Astrocyte (in vitro differentiated cells and primary cell): ENCODE measurements at places on chromosomes 1 and 21. TPM values are rescaled to one million over a fixed set of nuclear protein-coding genes. Genes with fewer than 3 reads are reported as not detected.

DNA sequence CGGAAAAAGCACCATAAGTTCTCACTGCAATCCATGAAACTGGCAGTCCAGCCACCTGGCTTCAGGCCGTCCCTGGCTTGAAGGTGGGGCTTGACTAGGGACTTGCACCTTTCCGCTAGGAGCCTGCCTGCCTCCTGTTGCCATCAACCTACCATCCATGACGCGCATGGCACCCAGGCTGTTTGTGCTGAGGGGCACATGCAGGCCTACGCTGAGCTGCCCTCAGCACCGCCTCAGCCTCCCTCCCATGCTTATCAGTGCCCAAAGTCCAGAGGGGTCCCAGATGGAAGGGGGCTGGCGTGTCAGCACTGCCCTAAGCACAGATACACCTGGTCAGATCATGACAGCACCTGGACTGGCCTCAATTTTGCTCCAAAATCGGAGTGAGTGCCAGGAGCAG lies 190.2 kb upstream of the LYPLAL1 start:
- DNase-seq, result no peak

- no peak for DNase-seq
Measured at GRCh38 chr1:204242920-204243319, 29.1 kb upstream of the GOLT1A start.

- peak; percentile 2 for DNase-seq
Measured at GRCh38 chr1:62493656-62494055, 56.8 kb downstream of the USP1 start.

GRCh38 chr1:41442697-41443251 lies 41.7 kb downstream of the EDN2 start:
- DNase-seq, result peak; percentile 53

DNA sequence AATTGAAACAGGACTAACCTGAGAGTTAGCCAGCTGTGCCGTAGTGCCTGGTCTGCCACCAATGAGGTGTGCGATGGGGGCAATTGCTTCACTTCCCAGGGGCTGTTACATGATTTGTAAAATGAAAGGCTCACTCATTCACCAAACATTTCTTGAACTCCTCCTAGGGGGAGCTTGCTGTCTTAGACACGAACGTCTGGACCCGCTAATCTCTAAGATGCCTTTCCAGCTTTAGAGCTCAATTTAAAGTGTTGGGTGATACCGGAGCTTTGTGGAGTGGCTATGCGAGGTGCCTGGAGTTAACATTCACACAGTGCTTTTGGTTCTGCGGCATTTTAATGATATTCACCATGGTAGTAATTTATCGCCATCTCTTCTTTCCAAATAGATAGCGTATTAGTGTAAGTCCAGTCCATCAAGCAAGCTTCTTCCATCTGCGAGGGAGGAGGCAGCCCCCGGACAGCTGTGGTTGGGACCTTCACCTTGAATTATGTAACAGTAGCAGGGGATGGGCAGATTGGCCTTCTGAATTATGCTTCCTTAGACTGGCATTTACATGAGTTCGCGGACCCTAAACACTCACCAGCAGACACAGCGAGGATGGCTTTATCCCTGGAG lies 179.9 kb downstream of the ADSS2 start:
- peak; percentile 3 for DNase-seq

Gene KCNT2
- total RNA-seq, result 4.8 and 5.9 TPM in 2 replicates

DNA sequence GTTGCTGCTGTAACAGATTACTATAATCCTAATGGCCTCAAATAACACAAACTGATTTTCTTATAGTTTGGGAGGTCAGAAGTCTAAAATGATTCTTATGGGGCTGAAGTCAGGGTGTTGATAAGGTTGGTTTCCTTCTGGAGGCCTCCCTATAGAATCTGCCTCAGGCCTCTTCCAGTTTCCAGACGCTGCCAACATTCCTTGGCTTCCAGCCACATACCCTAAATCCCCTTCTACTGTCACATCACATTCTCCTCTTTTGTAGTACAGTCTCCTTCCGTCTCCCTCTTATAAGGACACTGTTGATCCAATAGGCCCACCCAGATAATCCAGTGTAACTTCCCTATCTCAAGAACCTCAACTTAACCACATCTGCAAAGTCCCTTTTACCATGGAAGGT lies 145.3 kb upstream of the NCAM2 start:
- DNase-seq, result no peak
